RCC 7860 (cell line): ENCODE measurements at places on chromosomes 4 and X.

DNA sequence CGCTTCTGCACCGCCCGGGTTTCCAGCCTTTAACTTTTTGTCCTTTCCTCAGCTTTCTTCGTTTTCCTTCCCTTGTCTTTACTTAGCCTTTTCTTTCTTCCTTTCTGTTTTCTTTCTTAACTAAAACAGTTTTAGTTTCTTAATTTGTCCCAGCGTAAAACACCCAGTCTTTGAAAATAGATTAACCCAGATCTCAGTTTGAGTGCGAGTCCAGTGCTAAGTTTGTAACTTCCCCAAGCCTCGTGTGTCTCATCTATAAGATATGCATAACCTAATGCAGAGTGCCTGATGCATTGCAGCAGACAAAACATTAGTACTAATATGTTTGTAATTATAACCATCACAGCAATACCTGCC lies 460 bp upstream of the GEMIN8 start:
- DNase-seq, result no peak

DNA sequence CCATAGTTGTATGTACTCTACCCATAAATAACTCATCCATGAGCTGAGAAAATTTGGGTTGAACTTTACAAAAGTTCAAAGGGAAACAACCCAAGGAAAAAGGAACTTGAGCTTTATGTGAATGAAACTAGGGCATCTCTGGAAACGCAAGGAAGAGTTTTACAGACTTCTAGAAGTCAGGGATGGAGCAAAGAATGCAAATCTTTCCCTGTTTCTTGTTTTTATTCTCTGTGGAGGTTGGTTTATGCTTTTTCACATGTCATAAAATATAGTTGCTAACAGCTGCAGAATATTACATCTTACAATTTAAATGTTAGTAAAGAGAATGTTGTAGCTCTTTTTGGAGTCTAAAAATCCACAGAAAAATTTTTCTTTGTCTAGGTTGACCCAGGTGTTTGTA lies 754.1 kb downstream of the PCDH7 start:
- DNase-seq, result no peak

DNA sequence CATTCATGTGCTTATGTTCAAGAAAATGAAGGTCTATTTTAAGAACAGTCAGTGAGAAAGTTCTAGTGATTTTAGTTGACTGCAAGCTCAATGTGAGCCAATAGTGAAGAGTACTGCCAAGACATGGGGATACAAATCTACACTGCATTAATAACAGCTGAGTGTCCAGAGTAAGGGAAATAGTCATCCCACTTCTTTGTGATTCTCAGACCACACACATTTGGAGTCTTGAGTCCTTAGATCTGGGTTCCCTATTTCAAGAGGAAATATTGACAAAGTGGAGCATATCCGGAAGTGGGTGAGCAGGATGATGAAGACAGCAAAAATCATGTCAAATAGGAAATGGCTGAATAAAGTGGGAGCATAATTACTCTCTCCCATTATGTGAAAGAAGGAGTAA lies 171.1 kb downstream of the LARP7 start:
- DNase-seq, result no peak

DNA sequence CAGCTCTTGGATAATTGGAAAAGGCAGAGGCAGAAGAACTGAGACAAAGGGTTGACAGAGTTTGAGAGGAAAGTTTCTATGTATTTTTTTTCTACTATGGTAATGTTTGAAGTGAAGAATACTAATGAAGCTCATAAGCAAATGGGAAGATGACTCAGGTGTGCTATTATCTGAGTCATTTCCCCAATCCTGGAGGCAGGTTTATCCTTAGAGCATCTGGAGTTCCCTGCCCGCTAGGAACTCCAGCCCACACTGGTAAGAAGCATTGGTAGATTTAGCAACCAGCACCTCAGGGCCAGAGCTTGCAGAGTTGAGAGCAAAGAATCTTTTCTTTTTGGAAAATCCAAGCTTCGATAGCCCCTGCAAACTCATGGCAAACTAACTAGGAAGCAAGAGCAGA lies 55.2 kb downstream of the DOCK11 start:
- no peak for DNase-seq

DNA sequence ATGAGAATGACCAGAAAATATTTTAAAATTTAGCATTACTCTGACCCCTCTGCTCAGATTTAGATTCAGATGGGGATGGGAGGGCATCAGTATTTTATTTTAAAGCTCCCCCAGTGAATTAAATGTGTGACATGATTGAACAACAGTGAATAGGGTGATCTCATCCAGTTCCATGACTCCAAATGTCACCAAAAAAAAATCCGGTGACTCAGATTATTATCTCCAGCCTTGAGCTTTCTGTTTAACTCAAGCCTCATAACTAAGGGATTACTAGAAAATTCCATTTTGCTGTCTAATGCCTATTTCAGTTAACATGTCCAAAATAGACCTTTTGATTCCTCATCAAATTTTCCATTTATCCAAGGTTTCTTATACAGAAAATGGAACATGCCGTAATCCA lies 121.8 kb upstream of the TMEM47 start:
- peak; percentile 70 for DNase-seq

- DNase-seq, result no peak
These were observed 284.5 kb upstream of the TRPC5 start for GRCh38 chrX:112367065-112367464.

GRCh38 chr4:6727943-6728250 lies 11.9 kb downstream of the BLOC1S4 start:
- no peak for DNase-seq

DNA sequence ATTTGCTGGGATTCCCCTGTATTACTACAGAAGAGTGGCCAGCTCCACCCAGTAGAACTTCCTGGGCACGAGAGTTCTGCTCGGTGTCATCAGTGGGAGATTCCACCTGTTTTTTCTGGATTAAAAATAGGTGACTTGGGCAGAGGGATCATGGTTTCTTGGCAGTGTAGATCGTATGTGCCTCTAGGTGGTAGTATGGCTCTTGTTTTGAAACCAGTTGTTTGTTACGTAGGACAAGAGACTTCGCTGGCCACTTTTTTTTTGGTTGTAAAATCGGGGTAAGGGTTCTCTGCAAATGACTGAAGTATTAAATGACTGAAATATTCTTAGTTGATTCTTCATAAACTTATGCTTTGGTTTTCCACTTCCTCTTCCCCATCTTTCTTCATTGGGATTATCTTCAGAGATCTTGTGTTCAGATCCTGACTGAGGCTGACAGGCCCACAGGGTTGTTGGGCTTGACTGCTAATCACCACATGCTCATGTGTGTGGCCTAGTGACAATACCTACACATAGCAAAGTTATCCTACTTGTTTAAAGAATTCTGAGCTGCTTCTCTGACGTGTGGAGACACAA lies 43.8 kb upstream of the WDR1 start:
- DNase-seq, result no peak

DNA sequence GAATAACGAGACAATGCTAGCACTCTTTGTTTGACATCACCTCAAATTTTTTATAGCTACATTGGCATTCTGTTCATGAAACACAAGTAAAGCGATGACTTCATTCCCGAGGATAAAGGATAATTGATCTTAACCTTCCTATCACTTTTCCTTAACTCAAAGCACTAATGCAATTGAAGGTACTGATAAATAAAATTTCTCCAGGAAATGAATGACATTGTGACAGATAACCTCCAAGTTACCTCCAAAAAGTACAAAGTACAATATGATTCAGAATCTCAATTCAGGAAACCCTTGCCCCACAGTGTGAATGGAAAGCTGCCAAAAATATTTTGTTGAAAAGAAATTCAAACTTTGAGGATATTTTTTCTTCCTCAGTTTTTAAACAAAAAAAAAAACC lies 1.8 kb downstream of the PRSS12 start:
- no peak for DNase-seq

GRCh38 chr4:104490096-104490769 lies 4.5 kb downstream of the CXXC4 start:
- no peak for DNase-seq

GRCh38 chr4:17670423-17670822 lies 56.0 kb downstream of the MED28 start:
- DNase-seq, result no peak

GRCh38 chrX:18354369-18355223 lies at the start of gene SCML2:
TSS of gene SCML2 (minus strand) at chrX:18354688. CDS start at chrX:18334071, 20,617 bp downstream.
- peak; percentile 8 for DNase-seq

DNA sequence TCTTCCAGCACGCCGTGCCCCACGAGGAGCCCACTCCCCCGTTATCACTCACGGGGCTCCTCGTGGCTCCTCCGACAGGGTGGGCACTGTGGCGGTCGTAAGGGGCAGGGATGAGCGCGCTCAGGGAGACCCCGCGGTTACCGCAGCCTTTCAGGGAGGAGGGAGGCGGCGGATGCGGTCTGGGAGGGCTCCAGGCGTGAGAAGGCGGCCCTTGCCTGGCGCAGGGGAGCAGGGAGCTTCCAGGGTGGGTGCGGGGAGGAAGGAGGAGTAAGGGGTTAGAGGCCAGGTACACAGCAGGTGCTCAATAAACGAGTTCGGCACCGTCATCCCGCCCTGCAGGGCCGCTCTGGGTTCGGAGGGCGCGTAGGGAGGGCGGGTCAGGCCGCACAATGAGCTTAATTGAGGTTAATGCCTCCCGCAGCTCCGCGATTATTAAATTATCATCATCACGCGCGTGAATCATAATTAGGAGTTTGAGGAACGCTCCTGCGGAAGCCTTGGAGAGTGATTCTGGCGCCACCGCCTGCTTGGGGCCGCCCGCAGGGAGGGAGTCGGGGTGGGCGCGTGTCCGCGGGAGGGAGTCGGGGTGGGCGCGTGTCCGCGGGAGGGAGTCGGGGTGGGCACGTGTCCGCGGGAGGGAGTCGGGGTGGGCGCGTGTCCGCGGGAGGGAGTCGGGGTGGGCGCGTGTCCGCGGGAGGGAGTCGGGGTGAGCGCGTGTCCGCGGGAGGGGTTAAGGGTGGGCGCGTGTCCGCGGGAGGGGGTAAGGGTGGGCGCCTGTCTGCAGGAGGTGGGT lies 7.6 kb upstream of the NKX1-1 start:
- no peak for DNase-seq

GRCh38 chrX:45508454-45508853 lies 307.8 kb upstream of the DIPK2B start:
- no peak for DNase-seq

- DNase-seq, result no peak
These were observed 27.3 kb downstream of the CSN3 start for GRCh38 chr4:70269674-70270073.

- DNase-seq, result no peak
These were observed 3.4 kb downstream of the UGT2B17 start for GRCh38 chr4:68572653-68573170.

- DNase-seq, result no peak
These were observed 56.2 kb downstream of the LRRC66 start for GRCh38 chr4:51963841-51964517.

- peak; percentile 52 for DNase-seq
These were observed 2085.4 kb downstream of the ARAP2 start for GRCh38 chr4:34158878-34159277.

GRCh38 chr4:150089732-150090131 lies 11.5 kb downstream of the DCLK2 start:
- DNase-seq, result no peak

- no peak for DNase-seq
These were observed 4.3 kb upstream of the AADAT start for GRCh38 chr4:170093973-170094535.

DNA sequence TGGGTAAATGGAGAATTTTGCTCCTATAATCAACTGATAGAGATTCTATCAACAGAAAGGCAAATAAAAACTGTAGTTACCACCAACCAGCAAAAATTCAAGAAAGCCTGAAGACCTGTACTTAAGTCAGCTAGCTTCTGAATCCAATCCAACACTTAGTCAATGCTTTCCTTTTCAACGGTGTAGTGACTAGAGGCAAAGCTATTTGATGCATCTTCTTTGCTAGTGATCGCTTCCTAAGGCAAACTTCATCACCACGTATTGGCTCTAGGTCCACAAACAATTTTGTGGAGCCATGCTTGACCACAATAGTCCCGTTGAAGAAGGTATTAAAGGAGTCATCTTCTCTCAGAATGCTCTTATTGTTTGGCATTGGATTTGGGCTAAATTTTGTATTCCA lies 25.0 kb upstream of the UBA6 start:
- peak; percentile 80 for DNase-seq

DNA sequence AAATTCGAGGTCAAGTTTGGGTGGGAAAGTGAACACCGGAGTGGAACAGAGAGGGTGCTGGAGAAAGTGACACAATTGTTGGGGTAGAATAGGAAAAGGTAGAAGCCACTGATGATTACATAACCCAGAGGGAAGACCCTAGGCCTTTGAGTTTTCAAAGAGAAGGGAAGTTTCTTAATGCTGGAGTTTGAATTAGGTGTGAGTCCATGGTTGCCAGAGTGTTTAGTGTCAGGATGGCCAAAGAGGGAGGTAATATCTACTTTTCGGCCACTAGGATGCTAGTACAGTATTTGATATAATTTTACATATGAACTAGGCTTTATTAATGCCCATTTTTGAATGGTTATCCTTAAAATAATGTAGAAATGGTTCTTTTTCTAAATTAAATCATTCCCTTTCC lies 5.4 kb downstream of the BCORL1 start:
- DNase-seq, result no peak

DNA sequence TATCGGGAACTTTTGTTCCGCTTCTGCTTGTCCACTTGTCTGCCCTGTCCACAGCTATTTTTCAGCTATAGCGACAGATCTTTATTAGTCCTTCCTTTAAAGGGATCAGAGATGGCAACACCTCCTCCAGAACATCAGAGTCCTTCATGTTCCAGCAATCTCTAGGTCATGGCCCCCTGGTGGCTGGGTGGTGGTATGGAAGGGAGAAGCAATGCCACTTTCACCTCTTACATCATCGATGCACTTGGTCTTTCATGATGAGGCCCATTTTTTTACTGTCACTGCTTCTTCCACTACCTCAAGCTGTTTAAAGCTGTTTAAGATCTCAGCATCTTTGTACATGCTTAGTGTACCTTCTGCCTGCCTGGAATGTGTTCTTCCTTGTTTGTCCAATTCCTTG lies 106.7 kb downstream of the ARHGAP6 start:
- DNase-seq, result no peak

GRCh38 chrX:12292996-12293765 lies 154.9 kb downstream of the FRMPD4 start:
- no peak for DNase-seq

DNA sequence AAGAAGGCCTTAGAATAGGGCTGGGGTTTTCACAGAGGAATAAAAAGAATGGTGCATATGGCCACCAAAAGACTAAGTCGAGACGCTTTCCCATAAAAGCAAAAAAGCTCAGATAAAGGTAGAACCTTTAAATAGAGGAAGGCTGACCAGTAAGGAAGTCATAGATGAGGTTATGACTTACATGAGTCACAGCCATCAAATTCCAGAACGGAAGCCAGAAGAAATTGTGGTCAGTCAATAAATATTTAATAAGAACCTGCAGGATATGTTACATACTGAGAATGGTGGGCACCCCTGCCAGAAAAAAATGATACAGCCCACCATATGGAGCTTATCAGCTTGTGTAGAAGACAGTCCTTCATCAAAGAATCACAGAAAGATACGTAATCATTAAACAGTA lies 120.1 kb downstream of the MANBA start:
- peak; percentile 50 for DNase-seq

DNA sequence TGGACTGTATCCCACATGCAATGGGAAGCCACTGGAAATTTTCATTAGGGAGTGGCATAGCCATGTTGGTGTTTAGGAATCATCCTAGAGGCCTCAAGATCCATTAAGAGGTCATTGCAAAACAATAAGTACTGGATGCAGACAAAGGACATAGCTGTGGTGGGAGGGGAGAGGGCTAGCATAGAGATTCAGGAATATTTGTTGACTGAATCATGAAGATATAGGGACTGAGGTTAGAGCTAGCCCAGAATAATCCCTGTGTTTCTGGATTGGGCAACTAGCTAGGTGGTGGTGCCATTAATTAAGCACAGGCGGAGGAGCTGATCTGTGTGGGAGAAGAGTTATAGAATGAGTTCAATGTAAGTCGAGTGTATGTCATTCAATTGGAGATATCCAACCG lies 135.0 kb downstream of the RAB28 start:
- no peak for DNase-seq
